Natural killer cell (primary cell): ENCODE measurements at places on chromosomes 3 and 15.

GRCh38 chr3:42014921-42015533 lies 53.1 kb upstream of the ULK4 start:
- DNase-seq, result peak; percentile 23

GRCh38 chr3:53346922-53347260 lies 452 bp downstream of the DCP1A start:
- DNase-seq, result no peak

GRCh38 chr3:134640378-134640777 lies 10.4 kb downstream of the KY start:
- no peak for DNase-seq

- no peak for DNase-seq
These were observed 36.3 kb upstream of the MB21D2 start for GRCh38 chr3:192953926-192954325.

DNA sequence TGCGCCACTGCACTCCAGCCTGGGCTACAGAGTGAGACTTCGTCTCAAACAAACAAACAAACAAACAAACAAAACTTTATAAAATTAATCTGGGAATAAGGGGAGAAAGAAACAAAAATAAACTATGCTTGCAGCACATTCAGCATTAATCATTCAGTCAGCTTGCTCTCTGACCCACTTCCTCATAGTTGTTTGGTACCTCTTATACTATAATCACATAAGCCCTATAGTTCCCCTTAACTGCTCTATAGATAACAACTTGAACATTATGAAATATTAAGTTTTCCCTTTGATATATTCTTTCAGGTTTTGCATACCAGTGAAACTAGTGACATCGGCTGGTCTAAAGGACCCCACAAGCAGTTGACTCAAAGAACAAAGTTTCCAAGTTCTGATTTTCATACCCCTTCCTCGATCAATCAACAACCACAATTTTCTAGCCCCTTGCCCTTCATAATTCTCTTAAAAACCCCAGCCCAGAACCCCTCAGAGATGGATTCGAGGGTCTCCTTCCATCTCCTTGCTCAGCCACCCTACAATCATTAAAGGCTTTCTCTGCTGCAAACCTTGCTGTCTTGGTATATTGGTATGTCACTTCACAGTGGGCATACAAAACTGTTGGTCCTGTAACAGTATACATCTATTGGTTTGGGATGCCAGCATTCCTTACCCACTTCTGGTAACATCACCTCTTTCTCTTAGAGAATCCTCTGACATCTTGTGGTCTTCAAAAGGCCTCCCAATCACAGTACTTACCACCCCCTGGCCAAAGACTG lies 26.4 kb downstream of the BCL2L10 start:
- DNase-seq, result no peak

DNA sequence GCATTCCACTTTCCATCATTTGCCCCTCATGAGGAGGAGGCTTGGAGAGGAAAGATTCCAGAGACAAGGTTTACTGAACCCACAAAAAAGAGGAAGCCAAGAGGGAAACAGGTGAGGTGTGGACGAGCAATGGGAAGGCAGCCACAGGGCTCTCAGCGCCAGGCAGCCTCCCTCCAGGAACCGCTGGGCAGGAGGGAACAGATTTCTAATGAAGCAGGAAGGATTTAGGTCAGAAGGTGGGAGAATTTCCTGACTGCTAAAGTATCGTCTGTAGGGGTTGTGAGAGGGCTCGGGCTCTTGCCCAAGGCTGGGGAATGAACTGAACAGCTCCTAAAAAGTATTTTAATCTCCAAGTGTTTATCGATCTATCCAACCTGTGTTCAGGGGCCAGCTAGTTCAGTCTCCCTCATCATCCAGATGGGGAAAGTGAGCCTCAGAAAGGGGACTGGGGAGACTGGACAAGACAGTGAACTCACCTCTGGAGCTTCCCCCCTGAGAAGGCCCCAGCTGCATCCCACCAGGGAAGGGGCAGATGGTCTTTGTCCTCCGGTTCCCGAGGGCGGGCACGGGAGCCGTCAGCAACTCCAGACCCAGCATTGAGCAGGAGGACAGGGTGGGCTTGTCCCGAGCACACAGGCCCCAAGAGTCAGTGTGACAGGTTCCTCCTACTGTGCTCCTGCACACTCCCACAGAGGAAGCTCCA lies 10.5 kb downstream of the LOXL1 start:
- no peak for DNase-seq

DNA sequence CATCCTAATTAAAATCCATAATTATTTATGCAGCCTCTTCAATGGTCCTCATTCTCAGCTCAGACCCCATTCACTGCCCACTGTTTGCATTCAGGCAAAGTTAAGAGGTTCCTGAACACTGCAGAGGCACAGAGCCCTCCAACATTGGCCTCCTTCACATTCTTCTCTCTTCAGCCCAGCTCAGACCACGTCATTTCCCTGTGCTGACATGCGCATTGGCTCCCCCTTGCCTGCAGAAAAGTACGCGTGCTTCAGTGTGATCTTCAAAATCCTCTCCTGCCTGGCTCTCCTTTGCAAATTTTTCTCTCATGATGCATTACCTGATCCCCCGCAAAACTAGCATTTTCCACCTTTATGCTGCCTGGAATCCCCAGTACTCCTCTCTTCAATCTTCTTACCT lies 552.3 kb downstream of the NTRK3 start:
- DNase-seq, result no peak

- DNase-seq, result no peak
These were observed 86.1 kb downstream of the UNC13C start for GRCh38 chr15:54064365-54064764.

GRCh38 chr15:61444585-61444984 lies 215.5 kb upstream of the RORA start:
- DNase-seq, result no peak

- DNase-seq, result no peak
These were observed 27.4 kb downstream of the CLK3 start for GRCh38 chr15:74642734-74643664.

DNA sequence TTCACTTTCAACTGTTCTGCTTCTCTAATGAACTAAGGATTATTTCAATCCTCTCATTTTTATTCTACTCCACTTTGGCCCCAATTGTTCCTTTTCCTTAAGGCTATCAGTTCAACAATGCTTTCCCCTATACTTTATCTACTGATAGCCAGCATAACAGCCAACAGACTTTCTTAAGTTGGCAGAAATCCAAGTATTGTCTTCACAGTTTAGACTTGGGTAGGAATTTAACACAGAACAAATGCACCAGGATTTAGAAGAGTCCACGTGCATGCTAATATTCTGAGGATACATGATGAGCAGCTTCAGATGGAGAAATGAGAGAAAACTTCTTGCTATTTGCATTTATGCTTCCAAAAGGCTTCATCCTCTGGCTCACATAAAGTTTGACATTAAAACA lies 54.8 kb downstream of the FBN1 start:
- no peak for DNase-seq

- DNase-seq, result no peak
These were observed 9.9 kb downstream of the GRM2 start for GRCh38 chr3:51716805-51717204.

DNA sequence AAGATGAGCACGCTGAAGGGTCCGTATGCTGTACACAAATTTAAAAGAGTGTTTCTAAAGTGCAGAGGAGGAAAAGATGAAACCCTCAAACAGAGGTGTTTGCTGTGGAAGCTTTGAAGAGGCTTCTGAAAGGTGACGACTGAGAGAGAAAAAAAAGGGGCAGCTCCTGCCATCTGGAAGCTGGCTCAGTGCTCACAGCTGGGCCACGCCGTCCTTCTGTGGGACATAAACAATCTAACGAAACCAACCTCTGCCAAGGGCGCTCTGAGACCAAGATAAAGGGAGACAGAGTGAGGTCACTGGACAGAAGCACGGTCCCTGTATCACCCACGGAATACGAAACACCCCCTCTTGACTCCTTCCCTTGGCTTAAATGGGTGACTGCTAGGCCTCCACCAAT lies 96.3 kb upstream of the SLC6A6 start:
- DNase-seq, result no peak

- no peak for DNase-seq
These were observed 1.6 kb downstream of the SHF start for GRCh38 chr15:45185903-45186770.
